Muscle of back (tissue), 13 donors: ENCODE measurements at places on chromosomes 3 and 15. TPM values are rescaled to one million over a fixed set of nuclear protein-coding genes. Genes with fewer than 3 reads are reported as not detected.

GRCh38 chr15:32706704-32707103 lies 11.1 kb upstream of the GREM1 start:
- peak; percentile 63 for DNase-seq

IL20RB gene
- 0.81 TPM for polyA plus RNA-seq

DNA sequence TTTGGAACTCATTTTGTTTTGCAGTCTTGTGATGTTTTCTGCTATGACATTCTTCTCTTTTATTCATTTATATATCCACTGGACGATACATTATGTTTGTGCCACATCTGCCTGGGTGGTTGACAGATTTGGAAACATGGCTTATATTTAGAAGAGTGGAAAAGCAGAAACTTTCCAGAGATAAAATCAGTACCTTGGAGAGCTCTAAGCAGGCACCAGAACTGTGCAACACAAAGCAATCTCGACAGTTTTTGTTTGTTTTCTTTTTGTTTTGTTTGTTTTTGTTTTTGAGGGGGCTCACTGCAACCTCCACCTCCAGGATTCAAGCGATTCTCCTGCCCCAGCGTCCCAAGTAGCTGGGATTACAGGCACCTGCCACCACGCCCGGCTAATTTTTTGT lies 45.5 kb downstream of the SYN2 start:
- DNase-seq, result peak; percentile 40

- DNase-seq, result no peak
These were observed 161.4 kb upstream of the RARB start for GRCh38 chr3:25266677-25267076.

DNA sequence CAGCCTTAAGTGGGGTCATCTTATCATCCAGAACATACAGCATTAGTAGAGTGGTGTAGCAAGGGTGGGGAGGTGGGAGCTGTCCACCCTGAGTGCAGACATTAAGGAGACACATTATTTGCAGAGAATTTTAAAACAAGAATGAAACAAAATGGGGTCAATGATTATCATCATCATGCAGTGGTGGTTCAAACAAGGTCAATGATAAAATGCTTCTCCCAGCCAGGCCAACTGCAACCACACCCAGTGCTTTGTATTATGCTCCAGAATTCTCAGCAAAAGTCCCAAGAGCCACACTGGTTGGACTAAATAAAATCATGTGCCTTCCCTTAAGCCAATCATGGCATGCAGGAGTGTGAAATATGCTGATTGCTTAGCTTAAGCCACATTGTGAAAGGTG lies 96.7 kb upstream of the FHIT start:
- DNase-seq, result no peak

NDN gene
- 167 TPM for polyA plus RNA-seq

- no peak for DNase-seq
These were observed 257.1 kb upstream of the STT3B start for GRCh38 chr3:31275583-31275982.

- no peak for DNase-seq
These were observed 145.4 kb upstream of the PROK2 start for GRCh38 chr3:71930056-71930991.
